ENCODE measurements at places on chromosomes 4 and X. TPM values are rescaled to one million over a fixed set of nuclear protein-coding genes. Genes with fewer than 3 reads are reported as not detected.

DNA sequence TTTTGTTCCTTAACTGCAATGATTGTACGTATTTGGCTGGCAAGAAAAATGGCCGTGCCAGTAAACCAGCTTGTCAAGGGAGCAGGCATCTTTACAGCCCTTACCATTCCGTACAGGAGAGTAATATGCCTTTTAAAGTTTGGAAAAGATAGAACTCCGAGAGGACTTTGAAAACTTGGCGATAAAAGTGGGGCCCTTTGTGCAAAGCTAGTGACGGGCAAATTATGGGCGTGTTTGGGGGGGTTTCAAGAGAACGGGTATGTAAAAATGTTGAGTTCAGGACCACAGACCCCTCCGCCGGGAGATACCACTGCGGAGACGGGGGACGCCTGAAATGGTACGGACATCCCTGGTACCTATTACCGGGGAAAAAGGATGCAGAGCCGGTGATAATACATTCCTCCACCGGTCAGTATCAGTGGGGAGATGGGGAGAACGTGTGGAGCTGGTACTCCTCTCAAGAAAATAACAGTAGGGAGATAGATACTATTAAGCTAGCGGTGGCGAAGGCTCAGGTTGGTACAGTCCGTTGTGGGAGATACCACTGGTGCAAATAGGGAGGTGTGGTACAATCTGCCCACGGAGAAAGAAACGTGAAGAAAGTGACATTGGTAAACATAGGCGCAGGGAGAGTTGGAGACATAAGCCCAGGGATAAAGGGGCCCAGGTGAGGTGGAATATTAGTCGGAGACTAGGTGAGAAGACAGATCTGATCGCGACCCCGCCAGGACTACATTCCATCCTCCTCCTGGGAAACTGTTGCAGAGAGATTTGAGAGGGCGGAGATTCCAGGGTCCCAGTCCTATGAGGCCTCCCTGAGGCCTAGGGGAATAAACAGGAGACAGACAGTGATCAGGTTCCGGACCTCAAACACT, 14.5 kb downstream of the SPACA5 start:
- DNase-seq, result peak; percentile 69

DNA sequence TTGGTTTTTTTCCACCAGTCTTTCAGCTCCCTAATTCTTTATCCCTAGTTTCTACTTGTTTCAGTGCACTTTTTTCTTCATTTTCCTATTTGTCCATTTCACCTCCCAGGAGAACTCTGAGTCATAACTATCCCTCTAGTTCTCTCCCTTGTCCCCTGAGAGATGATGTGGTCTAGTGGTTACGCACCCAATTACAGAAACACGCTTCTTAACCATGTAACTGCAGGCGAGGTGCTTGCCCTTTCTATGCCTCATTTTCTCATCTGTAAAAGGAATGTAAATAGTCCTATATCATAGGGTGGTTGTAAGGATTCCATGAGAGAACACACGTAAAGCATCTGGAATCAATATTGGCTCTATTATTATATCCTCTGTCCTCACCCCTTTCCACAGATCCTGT, 8.8 kb upstream of the GRPR start:
- DNase-seq, result no peak

DNA sequence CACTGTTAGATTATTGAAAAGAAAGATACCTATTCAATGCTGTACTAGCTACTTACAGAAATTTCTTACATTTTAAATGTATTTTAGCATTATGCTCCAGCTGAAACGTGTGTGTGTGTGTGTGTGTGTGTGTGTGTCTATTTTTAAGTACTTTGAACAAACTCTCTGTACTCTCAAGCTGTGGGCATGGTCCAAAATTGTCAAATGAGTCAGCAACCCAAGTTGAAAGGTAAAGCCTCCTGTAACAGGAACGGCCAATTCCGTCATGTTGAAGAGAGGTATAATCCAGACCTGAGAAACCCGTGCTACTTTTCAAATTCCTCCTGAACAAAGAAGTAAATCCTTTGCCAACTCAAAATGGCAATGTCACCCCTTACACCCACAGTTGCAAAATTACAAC, 20.5 kb downstream of the MAOB start:
- no peak for DNase-seq

- no peak for DNase-seq
These were observed 39.6 kb downstream of the BEND4 start for GRCh38 chr4:42112846-42113245.

- no peak for DNase-seq
These were observed 100.7 kb upstream of the AMOT start for GRCh38 chrX:112941209-112941837.

- no peak for DNase-seq
These were observed 107.1 kb downstream of the NR3C2 start for GRCh38 chr4:148335133-148335532.

DNA sequence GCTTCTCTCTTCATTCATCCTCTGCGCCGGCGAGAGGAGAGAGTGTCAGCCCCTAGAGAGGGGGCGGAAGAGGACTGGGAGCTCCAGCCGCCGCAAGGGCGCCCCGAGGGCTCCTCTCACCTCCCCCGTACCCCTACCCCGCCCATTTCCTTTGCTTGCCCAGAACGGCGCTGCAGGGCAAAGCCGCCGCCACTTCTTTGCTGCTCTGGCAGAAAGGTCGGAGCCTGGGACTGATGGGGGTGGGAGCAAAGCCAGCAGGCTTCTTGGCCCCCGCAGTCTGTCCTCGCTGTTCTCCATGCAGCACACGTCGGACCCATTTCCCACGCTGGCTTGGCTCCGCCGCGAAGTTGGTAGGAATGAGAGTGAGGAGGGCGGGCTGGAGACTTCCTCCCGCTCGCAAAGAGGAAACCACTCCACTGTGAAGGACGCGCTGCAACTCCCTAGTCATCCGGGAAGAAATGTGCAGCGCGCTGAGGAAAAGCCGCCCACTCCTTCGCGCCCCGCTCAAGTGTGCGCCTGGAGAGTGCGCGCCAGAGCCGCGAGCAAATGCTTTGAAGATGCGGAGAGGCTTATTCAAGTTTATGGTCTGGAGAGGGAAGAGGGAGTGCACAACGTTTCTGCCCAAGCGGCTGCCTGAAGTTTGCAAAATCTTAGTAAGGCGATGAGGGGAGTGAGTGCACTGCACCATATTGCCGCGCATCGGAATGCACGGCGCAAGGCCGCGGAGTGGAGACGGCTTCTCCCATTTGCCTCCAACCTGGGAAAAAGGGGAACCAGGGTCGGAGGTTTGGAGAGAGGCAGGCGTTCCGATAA, 2.8 kb upstream of the PCDH7 start:
- peak; percentile 57 for DNase-seq

GRCh38 chrX:25869761-25870160, 268.4 kb upstream of the MAGEB18 start:
- DNase-seq, result no peak

- no peak for DNase-seq
These were observed 125.0 kb upstream of the EDNRA start for GRCh38 chr4:147355847-147356246.

DNA sequence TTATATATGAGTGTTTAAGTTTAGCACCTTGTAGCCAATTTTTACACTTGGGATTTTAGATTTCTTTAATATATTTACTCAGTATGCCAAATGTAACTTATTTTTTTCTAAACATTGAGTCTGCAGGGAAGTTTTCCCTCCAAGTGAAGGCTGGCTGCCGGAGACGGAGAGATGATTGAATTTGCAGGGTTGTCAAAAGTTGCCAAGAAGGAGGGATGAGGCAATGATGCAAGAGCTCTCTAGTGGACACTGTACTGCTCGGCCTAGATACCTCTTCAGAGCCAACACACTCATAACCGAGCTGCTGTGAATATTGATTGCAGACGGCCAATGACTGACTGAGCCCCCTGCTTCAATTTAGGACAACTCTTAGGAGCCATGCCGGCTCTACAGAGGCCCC, 318.6 kb upstream of the CASK start:
- DNase-seq, result no peak

The MGARP gene
- 0.65 TPM for total RNA-seq
